ENCODE measurements at places on chromosomes 12 and 14. TPM values are rescaled to one million over a fixed set of nuclear protein-coding genes. Genes with fewer than 3 reads are reported as not detected.

Gene AMN
- total RNA-seq, result 3.2 TPM

Gene PKP2
- total RNA-seq, result 73.1 TPM

Gene KRT2
- not detected for total RNA-seq

Gene TAS2R13
- total RNA-seq, result 1.7 TPM

Gene SAMD15
- 5.7 TPM for total RNA-seq

Gene COX8C
- total RNA-seq, result not detected

Gene MMP19
- 1.1 TPM for total RNA-seq

Gene MSRB3
- 1.2 TPM for total RNA-seq

Gene ASCL4
- not detected for total RNA-seq

Gene FGF23
- 0.32 TPM for total RNA-seq

Gene KRT75
- not detected for total RNA-seq

Gene HOXC12
- total RNA-seq, result not detected

Gene LRRIQ1
- total RNA-seq, result 2.9 TPM

Gene KCNC2
- not detected for total RNA-seq

Gene TAS2R8
- not detected for total RNA-seq

Gene RPS6KL1
- total RNA-seq, result 10.4 TPM

Gene CCDC196
- not detected for total RNA-seq

Gene PZP
- total RNA-seq, result 0.20 TPM

Gene SLC7A7
- total RNA-seq, result 7.4 TPM

Gene TCL1A
- total RNA-seq, result 0.53 TPM
